Upper lobe of right lung (tissue), 1 donor: ENCODE measurements at places on chromosomes 1 and 21. TPM values are rescaled to one million over a fixed set of nuclear protein-coding genes. Genes with fewer than 3 reads are reported as not detected.

Gene ROR1
- 21.4 TPM for total RNA-seq

- DNase-seq, result peak; percentile 62
These were observed 8.5 kb upstream of the B4GALT3 start for GRCh38 chr1:161185732-161186311.

DNA sequence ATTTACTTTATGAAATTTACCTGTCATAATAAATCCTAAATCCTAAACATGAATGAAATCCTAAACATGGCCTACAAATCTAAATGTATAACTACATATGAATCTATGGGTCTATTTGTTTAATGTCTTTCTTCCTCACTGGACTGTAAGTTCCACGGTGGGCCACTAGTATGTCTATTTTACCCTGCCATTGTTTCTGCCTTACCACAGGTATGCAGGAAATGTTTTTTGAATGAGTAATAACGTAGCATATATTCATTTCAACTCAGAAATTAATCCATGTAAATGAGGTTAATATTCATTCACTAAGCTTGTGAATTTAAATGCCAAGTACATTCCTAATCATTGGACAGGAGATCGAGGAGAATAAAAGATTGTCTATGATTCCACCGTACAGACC lies 35.3 kb downstream of the B3GALNT2 start:
- no peak for DNase-seq

Gene EXTL1
- total RNA-seq, result 0.49 TPM

DNA sequence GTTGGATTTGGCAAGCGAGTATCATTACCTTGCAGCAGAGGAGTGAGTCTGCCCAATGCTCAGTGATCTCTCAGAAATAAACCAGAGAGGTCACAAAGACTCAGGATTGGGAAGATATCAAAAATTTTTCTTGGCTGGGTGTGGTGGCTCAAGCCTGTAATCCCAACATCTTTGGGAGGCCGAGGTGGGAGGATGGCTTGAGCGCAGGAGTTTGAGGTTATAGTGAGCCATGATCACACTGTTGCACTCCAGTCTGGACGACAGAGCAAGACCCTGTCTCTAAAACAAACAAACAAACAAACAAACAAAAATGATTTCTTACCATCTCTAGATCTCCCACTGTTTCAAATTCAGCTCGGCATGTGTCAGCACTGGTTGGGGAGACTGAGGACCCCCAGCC lies 13.3 kb upstream of the BECN2 start:
- DNase-seq, result no peak
